ENCODE measurements at places on chromosomes 11 and 22. TPM values are rescaled to one million over a fixed set of nuclear protein-coding genes. Genes with fewer than 3 reads are reported as not detected.

DNA sequence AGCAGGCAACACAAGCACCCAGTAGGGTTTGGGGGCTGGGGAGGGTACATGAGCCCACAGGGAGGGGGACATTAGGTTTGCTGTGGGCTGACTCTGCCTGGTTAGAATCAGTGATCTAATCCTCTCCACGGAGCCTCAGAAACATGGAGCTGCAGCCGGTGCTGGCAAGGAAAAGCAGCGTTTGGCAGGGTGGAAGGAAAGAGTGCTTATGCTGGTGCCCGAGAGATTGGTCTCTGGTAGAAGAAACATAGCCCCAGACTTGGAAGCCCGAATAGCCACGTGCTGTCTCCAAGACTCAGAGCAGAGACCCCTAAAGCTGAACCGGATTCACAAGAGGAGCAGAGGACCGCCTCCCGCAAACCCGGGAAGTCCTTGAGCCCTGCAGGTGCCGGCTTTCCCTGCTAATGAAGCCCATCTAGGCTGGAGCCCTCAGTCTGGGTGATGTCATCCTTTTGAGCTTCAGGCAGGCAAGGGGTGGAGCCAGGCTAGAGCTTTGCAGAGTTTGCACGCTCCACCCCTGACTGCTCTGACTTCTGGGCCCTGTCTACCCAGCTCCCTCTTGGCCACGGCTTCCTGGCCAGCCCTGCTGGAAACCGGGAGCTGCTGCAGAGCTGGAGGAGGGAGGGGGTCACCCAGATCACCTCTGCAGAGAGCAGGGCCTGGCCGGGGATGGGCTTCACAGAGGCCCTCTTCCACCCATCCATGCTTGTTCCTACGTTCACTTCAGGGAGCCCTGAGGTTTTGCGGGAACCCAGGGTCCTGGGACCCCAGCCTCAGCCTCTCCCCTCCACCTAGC lies 35.0 kb upstream of the JAM3 start:
- peak; percentile 74 for DNase-seq

The ADAMTS8 gene
- polyA plus RNA-seq: 17.6 TPM

- no peak for DNase-seq
Observed at GRCh38 chr11:134433251-134433650, 21.2 kb upstream of the B3GAT1 start.

The TEX12 gene
- polyA plus RNA-seq: 0.19 TPM

GRCh38 chr11:27610946-27611345 lies 89.3 kb downstream of the BDNF start:
- no peak for DNase-seq

DNA sequence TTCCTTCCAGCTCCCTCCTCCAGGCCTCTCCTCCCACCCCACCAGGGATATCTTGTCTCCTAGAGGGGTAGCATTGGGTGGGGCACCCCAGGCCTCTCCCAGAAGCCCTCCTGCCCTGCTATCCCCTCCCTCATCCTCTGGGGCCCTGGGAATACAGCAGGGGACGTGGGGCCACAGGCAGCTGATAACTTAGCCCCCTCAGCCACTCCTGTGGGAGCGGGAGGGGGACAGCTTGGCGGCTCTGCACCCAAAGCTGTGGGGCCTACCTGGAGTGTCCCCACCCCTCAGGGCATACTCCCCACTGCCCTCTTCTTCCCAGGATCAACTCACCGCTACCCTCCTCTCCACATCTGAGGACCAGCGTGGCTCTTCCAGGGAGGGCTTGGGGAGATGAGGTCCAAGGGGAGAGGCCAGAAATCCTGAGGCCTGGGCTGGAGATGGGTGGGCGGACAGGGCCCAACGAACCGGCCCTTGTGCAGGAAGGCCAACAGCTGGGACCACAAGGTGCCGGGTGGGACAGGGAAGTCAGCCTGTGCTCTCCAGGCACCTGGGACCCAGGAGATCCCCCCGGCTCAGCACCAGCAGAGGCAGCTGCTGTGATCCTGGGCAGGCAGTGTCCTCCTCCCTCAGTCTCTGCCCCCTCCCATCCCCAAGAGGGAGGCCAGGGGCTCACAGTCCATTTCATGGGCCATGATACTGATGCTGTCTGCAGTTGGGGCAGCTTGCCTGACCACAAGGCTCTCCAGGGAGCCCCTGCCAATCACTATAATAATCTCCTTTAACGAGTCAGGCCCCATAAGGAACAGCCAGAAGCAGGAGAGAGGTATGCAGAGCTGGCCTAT lies 23.2 kb downstream of the NEAT1 start:
- no peak for DNase-seq

DNA sequence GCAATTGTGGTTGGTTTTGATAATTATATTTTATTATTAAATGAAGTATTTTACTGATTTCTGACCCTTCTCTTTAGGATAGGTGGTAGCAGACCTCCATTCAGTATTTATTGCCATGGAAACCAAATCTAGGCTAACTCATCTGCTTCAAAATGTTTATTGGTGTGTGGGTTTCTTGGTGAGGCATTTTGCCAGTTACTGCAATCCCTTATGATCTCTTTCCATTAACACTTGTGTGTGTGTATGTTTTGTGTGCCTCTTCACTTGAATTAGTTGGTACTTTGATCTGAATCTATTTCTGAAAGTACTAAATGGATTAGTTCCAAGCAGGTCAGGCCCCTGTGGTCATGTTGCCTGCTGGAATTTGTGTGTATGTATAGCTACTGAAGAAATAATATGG lies 184.4 kb upstream of the C11orf87 start:
- no peak for DNase-seq

- no peak for DNase-seq
Observed at GRCh38 chr11:45259592-45259991, 26.5 kb downstream of the SYT13 start.

DNA sequence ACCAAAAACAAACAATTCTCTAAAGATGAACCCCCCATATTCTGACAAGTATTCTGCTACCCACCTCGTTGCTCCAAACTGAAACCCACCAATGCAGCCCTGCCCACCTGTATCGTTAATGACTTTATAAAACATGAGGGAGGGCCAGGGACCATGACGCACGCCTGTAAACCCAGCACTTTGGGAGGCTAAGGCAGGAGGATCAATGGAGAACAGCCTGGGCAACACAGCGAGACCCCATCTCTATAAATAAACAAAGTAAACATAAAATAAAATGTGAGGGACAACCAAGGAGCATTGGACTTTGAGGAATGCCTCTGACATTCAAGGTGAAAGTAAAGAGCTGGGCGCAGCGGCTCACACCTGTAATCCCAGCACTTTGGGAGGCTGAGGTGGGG lies 39.8 kb upstream of the ATXN10 start:
- no peak for DNase-seq
